ENCODE measurements at places on chromosomes 16 and 17.

DNA sequence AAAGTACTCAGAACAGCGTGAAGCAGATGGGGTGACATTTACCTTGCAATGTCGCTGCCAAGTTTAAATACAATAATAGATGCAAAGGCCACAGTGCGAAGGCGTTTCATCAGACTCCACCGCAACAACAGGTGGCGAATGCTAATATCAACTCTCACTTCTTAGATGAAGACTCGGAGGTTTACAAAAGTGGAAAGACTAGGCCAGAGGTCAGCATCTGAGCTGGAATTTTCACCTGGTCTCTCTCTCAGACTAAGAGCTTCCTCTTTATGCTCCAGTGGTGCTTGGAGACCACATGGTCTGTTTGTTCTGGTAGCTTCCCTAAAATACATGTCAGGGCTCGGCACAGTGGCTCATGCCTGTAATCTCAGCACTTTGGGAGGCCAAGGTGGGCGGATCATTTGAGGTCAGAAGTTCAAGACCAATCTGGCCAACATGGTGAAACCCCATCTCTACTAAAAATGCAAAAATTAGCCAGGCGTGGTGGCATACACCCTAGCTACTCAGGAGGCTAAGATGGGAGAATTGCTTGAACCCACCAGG lies 169.1 kb downstream of the XYLT1 start:
- no peak for DNase-seq

DNA sequence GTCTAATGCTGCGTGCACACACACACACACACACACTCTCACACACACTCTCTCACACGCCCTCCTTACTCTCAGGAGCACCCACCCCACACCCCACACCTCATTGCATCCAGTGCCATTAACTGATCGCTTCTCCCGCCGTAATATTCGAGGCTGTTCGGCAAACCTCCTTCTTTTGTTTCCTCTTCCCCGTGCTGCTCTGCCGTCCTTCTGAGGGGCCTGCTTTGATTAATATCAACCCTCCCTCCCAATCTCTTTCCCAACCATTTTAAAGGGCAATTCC lies 156.2 kb upstream of the TNRC6C start:
- no peak for DNase-seq

DNA sequence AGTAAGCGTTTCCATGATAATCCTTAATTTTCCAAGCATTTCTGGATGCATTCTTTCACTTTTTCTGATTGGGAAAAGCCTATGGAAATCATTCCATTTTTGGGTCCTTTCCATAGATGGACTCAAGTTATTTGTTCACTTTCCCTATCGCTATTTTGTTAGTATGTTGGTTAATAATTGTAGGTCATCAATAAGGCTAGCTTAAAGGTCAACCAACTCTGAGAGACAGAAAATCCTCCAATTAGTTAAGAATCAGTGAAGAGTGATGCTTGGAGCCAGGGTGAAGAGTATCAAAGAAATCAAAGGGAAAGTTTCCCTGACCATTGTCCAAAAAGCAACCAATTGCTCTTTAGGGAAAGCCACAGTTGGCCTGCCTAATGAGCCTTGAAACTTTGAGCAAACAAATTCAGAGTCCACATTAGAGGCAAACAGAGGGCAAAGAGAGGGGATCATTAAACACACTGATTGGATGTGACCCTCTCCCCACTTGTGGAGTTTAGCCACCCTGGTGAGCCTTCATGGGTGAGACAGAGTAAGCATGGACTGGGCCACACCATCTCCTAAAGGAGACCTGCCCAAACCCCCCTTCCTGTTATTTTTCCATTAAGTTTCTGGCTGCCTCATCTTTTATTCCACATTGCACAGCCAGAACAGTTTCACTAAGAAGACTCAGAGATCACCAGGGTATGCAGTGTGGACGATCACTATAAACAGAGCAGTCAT lies 133.4 kb upstream of the DYNLRB2 start:
- no peak for DNase-seq

- no peak for DNase-seq
Observed at GRCh38 chr17:48795444-48796162, 21.4 kb downstream of the TTLL6 start.

GRCh38 chr17:44610331-44610730 lies 45.9 kb upstream of the MEIOC start:
- DNase-seq = peak; percentile 81

GRCh38 chr17:1294157-1294717 lies 14.8 kb downstream of the TRARG1 start:
- no peak for DNase-seq

- DNase-seq = no peak
Observed at GRCh38 chr16:49588729-49589384, 215.3 kb downstream of the C16orf78 start.

DNA sequence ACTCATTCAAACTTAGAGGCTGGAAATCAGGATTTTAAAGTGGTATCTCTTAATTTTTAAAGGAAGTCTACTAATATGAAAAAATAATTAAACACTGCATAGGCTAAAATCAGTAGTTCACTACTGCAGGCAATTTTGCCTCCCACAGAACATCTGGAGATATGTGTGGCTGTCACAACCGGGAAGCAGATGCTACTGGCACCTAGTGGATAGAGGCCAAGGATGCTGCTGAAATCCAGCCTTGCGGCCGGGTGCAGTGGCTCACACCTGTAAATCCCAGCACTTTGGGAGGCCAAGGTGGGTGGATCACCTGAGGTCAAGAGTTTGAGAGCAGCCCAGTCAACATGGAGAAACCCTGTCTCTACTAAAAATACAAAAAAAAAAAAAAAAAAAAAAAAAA lies 473.9 kb downstream of the XYLT1 start:
- no peak for DNase-seq

DNA sequence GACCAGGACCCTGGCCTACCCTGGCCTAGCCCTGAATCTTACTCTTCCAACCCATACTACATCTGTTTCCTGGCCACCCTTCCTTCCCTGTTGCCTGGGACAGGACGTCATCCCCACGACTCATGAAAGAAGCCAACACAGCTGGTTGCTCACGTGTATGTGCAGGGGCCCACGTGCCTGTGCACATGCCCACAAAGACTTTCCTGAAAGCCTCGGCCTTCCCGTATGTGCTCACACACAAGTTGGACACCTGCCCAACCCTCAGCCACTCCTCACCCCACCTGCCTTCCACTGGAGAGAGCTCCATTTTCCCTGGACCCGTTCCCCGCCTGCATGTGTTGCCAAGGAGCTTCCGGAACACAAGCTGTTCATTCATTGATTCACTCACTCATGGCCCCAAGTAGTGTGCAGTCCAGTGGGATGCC lies 7.0 kb downstream of the PLXDC1 start:
- no peak for DNase-seq

DNA sequence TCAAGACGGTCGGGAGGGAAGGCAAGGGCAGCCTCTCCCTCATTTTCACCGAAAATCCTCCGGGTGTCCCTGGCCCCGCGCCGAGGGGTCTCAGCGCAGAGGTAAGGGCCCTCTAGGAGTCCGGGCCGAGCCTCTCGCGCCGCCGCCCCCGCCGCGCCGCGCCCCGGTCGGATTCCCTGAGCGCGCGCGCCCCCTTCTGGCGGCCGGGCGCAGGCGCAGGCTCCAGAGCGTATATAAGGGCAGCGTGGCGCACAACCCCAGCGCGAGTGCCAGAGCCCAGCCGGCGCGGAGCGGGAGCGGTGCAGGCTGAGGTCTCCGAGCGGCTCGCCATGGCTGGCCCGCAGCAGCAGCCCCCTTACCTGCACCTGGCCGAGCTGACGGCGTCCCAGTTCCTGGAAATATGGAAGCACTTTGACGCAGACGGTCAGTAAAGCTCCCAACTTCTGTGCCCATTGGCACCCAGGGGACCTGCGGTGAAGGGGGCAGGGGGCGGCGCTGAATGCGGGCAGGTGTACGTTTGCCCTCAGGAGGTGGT lies at the start of gene CALB2:
Gene CALB2 (plus strand): TSS at position 260 of the 535 bp plus-strand sequence. CDS start 70 bp downstream, at position 330.
- DNase-seq = peak; percentile 39

DNA sequence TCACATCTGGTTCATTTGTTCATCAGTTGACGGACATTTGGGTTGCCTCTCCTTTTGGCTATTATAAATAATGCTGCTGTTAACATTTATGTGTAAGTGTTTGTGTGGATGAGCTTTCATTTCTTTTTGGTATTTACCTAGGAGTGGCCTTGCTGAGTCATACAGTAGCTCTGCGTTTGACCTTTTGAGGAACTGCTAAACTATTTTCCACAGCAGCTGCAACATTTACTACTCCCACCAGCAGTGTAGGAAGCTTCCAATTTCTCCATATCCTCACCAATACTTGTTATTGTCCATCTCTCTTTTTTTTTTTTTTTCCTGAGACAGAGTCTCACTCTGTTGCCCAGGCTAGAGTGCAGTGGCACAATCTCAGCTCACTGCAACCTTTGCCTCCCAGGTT lies 20.7 kb upstream of the PLCG2 start:
- DNase-seq = no peak

DNA sequence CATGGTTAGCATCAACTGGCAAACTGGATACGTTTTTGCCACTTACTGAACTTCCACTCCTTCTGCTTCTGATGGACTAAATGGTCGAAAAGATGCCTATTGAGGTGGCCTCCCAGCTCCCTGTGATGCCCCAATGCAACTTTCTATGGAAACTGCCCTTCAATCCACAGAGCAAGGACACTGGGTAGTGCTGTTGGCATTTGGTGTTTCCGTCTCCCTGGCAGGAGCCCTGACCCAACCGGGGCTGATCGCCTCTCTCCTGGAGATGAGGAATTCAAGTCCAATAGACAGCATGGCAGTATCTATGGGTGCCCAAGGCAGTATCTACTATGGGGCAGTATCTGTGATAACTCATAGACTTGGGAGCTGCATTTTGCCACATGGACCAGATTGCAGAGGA lies 116.3 kb upstream of the IRX3 start:
- no peak for DNase-seq

- peak; percentile 57 for DNase-seq
Observed at GRCh38 chr16:73196670-73197069, 148.7 kb upstream of the ZFHX3 start.

DNA sequence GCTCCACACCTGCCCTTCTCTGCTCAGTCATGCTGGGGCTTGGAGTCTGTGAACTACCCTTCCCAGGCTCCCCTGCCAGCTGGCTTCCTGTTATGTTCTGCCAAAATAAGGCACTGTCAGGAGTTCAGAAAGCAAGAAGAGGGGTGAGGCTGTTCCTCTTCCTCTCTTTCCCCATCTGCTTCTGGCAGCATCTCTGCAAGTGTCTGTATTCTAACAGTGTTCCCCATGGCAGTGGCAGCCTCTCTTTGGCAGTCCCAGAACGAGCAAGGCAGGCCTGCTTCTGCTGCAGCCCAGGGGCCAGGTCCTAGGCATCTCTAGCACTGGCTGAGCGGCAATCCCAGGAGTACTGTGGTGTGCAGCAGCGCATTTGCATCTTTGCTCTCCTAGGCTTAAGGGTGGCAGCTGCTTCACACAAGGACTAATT lies 219.1 kb downstream of the STX8 start:
- DNase-seq = no peak

DNA sequence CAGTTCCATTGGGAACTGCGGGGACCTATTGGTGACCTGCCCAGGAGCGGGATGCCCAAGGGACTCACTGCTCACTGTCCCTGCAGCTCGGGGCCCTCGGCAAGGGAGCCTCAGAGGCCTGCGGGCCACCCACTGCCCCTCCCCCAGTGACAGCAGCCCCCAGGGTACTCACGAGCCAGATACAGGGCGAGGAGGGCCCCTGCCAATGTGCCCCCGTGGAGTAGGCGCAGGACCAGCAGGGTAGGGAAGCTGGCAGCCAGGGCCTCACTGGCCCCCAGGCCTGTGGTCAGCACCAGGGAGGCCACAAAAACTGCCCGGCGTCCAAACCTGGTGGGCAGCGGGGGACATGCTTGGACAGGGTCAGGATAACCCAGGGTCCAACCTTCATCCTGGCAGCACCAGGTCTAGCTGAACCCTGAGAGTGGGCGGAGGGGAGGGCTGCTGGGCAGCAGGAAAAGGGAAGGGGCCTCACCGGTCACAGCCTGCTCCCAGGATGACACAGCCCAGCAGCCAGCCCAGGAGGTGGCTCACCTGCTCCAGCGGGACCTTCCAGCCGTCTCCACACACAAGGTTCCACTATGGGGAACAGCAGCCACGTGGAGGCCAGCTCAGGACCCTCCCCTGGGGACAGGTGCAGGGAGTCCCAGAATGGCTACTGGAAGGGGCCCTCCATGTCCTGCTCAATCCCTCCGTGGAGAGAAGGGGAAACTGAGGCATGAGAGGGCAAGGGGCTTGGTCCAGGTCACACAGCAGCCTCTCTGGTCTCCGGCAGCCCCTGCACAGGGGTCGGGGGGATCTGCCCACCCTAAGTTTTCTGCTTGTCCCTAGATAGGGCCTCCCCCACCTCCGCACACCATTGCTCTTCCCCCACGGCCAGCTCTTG lies 855 bp downstream of the SLC22A31 start:
- no peak for DNase-seq

DNA sequence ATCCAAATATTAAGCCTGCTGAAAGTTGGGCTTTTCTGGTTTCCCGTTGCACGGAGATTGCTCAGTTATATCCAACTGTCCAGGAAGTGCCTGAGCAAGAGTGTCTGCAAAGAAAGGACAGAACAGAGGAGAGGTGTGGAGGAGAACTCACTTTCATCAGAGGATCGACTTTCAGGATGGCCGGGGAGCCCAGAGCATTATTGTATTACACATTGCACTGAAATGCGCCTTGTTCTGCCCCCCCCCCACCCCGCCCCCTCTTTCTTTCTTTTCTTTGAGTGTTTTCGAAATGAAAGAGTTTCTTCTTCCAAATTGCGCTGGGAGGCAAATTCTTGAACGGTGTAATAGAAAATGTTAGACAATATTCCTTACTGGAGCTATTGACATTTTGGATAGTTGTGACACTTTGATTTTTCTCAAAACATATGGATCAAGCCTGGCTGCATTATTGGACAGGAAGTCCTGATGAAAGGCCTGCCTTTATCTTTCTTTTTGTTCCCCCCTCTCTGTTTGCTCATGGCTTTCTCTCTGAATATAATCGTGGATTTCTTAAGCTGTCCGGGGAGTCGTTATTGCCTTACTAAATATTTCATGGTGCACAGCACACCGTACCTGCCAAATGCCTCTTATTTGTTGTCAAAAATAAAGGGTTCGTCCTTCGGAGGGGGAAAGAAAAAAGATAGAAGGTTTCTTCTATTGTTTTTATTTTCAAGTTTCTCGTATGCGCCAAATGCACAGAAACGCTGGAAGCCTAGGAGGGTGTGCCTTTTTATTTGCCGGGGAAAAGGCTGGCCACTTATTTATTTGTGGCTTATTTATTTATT lies 110.8 kb downstream of the IRX3 start:
- no peak for DNase-seq

All from SK-N-DZ (cell line).